ENCODE measurements at places on chromosomes 4 and X. TPM values are rescaled to one million over a fixed set of nuclear protein-coding genes. Genes with fewer than 3 reads are reported as not detected.

- DNase-seq: no peak
These were observed 40.5 kb downstream of the MED14 start for GRCh38 chrX:40694802-40695201.

DNA sequence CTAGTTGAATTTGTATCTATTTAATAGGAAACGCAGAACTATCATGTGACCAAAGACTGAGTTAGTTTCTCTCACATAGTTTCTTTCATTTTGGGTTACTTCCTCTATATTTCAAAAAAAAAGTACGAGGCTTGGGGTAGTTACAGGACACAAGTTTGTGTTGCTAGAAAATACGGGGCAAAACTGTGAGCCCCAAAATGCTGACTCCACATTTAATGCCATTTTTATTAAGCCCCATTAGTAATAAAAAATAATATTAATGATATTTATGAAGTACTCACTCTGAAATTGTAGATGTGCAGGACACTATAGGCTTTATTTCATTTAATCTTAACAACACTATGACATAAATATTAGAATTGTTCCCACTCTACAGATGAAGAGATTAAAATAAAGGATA is 268.6 kb downstream of the DTHD1 start:
- no peak for DNase-seq

DNA sequence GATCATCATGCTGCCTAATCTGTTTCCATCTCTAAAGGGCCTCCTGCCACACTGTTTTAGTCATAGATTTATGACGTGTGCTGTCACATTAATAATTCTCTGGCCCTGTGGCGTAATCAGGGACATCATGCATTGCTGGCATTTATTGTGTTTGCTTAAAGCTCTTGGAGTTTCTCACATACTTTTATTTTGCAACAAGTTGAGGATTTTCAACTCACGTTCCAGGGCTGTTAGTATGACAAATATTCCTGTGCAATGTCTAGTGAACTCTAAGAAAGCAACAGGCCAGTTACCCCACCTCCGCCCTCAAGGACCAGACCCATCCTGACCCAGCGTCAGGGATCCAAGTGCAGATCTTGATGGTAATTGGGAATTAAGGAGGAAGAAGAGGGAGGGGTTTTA is 7.8 kb upstream of the PIGA start:
- DNase-seq: no peak

GRCh38 chr4:27986476-27986875 is 1125.8 kb downstream of the STIM2 start:
- no peak for DNase-seq

DNA sequence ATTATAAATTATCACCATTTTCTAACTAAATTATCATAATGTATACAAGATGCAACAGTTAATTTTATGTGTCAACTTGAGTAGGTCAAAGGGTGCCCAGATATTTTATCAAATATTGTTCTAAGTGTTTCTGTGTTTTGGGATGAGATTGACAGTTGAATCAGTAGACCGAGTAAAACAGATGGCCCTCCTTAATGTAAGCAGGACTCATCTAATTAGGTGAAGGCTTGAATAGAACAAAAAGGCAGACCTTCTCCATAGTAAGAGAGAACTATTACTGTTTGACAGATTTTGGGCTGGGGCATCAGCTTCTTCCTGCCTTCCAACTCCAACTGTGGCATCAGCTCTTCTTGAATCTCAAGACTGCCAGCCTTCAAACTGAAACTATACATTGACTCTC is 185.8 kb downstream of the TRAM1L1 start:
- no peak for DNase-seq

GRCh38 chr4:1446502-1447386 is 40.5 kb upstream of the NKX1-1 start:
- no peak for DNase-seq

GRCh38 chr4:181323061-181323460 is 920.1 kb upstream of the TENM3 start:
- DNase-seq: no peak

DNA sequence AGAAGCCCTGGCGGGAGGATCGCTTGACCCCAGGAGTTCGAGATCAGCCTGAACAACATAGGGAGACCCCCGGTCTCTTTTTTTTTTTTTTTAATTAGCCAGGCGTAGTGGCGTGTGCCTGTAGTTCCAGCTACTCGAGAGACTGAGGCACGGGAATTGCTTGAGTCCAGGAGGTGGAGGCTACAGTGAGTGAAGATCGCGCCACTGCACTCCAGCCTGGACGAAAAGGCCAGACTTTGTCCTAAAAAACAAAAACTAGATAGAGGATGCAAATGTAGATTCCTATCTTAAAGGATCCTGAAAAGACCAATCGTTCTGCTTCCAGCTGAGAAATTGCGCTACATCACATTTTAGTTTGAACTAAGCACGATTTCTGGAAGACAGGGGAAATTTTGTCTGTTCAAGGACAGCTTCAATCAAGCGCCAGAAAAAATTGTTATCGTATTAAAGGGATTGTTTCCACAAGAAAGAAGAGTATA is 627 bp upstream of the HSD17B11 start:
- DNase-seq: no peak

DNA sequence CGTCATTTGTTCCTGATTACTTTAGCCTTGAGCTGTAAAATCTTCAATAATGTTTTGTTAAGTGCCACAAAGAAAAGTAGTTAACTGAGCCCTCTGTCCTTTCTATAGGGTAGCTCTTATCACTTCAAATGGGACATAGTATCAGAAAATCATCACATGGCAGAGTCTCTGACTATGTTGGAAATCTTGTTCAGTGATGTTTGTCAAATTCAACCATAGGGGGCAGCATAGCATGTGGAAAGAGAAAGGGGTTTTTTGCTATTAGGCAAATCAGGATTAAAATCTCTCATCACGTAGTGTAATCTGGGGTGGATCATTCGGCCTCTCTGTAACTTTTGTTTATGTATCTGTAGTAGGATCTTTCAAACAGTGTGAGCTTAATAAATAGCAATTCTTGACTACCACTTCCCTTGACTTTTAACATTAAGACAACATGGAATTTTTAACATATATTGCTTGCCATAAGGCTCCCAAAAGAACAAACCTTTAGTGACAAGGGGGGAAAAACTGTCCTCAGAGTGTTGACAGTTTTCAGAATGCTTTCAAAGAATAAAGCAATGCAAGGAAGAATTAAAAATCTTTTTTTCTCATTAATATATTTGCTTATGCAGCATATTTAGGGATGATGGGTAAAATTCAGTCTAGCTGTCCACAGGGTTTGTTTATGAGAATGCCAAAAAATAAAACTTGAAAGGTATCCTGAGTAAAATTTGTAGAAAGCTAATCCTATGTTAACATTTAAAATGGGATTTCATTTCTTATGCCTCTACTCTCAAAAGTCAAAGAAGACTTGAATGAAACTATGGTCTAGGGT is 127.2 kb downstream of the FBXW7 start:
- no peak for DNase-seq

DNA sequence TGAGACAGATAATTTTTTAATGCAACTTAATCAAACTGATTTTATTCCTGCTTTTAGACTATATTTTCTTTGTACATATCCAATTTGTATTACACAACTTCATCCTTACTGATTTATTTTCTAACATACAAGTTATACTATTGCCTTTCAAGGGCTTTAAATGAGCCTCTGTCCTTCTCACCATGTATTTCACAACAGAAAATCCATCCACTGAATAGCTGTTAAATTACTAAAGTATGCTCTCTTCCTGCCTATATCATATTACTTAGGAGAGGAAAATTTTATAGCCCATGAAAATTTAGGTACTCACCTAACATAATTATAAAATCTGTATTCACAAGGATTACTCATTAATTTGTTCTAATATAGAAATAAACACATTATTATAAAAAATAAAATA is 528.6 kb downstream of the ANKRD50 start:
- DNase-seq: no peak

DNA sequence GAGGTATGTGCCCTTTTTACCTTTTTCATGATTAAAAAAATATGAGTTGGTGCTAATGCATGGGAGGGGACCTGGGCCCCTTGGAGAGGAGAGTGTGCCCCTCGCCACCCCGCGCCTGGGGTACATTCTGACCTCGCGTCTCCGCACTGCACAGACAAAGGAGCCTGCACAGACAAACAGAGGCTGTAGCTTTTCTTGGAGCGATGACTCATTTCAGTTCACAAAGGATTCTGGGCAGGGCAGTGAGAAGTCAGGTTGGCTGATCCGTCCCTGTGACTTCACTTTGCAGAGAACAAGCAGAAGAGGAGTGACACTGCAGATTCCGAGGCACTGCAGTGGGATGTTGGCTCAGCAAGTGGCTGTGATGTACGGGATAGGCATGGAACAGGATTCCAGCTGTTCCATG is 82.9 kb downstream of the STOX2 start:
- peak; percentile 90 for DNase-seq

- no peak for DNase-seq
These were observed 46.1 kb downstream of the MID1IP1 start for GRCh38 chrX:38847206-38847902.

DNA sequence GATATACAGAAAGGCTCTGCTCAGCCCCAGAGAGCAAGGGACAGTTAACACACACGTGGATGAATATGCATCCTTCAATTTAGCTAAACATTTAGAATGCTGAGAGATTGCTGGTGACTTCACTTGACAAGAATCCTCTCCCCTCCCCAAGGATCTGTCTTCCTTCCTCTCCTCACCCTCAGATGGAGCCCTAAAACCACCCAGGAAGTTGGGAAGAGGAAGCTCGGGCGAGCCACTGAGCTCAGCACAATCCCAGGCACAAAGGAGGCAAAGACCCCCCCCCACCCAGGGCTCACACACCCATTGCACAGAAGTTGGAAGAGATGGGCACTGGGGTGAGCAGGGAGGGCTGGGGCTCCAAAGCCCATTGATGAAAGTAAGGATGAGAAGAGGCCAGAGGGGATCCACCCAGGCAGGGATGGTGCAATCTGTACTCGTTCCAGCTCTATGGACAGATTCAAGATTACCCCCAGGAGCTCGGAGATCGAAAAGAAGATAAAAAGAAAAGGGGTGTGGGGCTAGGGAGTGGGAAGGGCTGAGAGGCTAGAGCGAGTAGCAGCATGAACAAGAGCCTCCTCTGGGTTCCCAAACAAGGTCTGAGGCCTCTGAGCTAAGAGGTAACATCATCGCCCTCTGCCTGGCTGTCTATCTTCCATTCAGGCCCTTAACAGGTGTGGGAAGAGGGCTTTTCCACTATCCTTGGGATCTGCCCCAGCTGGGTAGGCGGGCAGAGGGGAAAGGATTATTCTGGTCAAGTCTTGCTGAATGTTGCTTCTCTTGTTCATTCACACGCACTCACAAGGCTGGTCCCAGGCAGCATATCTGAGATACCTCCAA is 1.2 kb downstream of the TFE3 start:
- DNase-seq: no peak

DNA sequence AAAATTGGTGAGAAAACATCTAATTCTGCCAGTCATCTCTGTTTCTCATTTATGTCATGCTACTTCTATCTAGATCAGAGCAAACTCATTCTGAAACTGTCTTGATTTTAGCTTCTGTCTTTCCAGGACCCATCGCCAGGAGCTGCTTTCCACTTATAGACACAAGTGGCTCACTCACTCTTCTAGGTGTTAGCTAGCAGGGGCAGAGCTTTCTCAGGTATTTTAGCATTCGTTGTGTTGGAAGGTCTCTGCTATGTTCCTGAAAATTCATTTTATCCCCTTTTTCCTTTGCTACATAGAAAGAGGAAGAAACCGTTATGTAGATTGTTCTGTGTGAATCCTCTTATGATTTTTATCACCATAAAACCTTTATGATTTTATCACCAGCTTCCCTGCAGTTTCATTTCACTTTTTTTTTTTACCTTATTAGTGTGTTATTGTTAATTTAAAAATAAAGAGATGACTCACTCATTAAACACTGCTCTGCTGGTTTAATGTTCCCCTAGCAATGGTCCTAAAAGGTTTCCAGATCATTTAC is 246.6 kb upstream of the AADAT start:
- DNase-seq: no peak

GRCh38 chr4:33518856-33519255 is 2725.5 kb downstream of the ARAP2 start:
- no peak for DNase-seq

GRCh38 chr4:111398906-111399330 is 746.3 kb upstream of the FAM241A start:
- no peak for DNase-seq

GRCh38 chrX:123170546-123170945 is 13.5 kb upstream of the GRIA3 start:
- DNase-seq: no peak

DNA sequence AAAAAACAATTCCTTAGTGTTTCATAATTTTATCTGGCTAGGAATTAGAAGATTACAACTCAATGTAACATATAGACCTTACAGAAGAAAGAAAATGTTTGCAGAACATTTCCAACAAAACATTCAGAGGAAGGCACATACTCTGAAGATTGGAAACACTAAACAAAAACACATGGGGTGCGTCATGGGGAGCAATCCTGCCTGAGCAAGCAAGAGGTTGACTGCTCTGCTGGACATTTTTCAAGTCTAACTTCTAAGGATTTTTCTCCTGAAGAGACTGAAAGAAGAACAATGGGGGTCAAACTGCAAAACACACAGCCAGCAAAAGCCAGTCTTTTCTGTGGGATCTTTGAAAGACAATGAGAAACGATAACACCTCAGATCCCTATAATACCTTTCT is 182.8 kb downstream of the GUCY2F start:
- DNase-seq: no peak

- DNase-seq: no peak
These were observed 1382.0 kb downstream of the FAM133A start for GRCh38 chrX:95055991-95056390.

DNA sequence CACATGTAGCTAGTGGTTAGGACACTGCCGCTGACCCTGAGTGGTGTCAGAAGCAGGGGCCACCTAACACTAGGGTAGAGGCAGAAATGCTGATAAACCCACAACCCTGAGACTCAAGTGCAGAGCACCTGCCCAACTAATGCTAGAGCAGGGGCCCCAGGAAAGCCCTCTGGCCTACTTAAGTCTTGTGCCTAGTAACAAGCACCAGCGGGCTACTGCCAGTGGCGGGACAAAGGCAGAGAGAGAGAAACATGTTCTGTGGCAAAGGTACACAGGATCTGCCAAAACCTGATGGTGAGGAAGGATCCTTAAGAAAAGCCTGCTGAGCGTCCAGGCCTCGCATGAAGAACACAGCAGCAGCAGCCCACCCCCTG is 172.4 kb downstream of the PRDM5 start:
- DNase-seq: no peak

DNA sequence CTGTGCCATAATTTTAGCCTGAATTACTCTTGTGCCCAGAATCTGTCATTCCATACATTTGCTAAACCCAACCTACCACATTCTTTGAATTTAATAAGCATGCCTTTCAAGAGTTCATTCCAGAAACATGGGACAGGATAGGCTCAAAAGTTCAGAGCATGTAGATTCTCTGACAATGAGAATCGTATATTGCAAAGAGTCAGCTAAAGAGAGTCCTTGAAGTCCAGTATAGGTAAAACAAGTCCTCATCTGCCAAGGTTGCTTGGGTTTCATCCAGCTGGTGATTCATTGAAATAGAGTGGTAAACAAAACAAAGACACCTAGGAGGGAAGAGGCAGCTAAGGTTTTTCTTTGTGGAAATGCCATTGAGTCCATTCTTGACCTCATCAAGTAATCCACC is 249.3 kb upstream of the DIPK2B start:
- no peak for DNase-seq

OPN1LW gene
- not detected for polyA plus RNA-seq

SEC24B gene
- polyA plus RNA-seq: 9.7 TPM

CD38 gene
- 1.2 TPM for polyA plus RNA-seq

ABLIM2 gene
- 11.3 TPM for polyA plus RNA-seq

SLC4A4 gene
- polyA plus RNA-seq: 21.3 TPM

GC gene
- polyA plus RNA-seq: not detected

USP27X gene
- 1.2 TPM for polyA plus RNA-seq

ALAS2 gene
- not detected for polyA plus RNA-seq

RBM46 gene
- polyA plus RNA-seq: not detected

PLXNB3 gene
- 2.2 TPM for polyA plus RNA-seq

MTM1 gene
- 30.1 TPM for polyA plus RNA-seq

ALPK1 gene
- polyA plus RNA-seq: 5.5 TPM

All from sigmoid colon (tissue), 7 donors.